ENCODE measurements at places on chromosomes 1 and 21.

GRCh38 chr1:6105218-6105679 is 59.6 kb downstream of the KCNAB2 start:
- no peak for DNase-seq

- DNase-seq: no peak
These were observed 314.2 kb upstream of the POU3F1 start for GRCh38 chr1:38360807-38361206.

GRCh38 chr1:160681066-160681890 is 30.3 kb downstream of the CD48 start:
- DNase-seq: peak; percentile 55

- no peak for DNase-seq
These were observed 283.8 kb downstream of the MRPL39 start for GRCh38 chr21:25323356-25323949.

DNA sequence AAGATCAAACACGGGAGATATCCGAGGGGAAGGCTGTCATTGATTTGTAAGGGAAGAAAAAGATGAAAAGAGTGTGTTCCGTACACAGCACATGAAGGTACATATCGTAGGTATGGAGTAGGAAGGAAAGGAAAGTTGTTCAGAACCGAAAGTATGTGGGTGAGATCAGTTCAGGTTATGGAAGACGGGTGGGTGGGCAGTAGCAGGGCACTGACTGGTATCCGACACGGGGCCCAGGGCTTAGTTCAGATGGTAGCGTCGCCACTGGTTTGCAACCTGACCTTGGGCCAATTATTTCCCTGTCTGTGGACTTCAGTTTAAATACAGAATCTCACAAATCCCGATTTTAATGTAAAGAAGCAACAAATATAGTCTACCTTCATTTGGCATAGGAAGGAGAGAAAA is 27.8 kb upstream of the A3GALT2 start:
- DNase-seq: no peak

DNA sequence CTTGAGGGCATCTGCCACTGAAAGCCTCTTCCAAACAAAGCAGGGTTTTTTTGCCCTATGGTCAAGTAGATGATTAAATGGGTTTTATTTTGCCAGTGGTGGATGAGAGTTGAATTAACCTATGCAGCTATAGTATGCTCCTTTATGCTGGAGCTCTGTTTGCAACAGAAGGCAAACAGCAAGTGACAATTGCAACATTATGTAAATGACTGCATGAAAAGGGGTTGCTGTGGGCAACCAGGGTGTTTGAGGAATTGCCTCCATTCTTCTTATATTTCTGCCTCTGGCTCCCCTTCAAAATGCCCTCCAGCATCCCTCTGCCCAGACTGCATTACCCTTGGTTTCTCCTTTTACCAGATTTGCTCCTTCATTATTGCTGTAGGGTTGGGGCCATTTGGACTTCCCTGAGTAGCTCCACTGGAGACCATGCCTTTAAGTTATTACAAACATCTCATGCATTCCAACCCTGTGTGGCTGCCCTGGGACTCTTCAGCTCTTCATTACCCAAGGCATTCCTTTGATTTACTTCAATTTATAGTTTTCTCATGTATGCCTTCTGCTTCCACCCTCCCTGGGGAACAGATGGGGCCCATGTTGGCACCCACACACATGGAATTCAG is 398.4 kb downstream of the PRDM2 start:
- DNase-seq: no peak

GRCh38 chr1:169941982-169942830 is 48.5 kb upstream of the SCYL3 start:
- DNase-seq: no peak

DNA sequence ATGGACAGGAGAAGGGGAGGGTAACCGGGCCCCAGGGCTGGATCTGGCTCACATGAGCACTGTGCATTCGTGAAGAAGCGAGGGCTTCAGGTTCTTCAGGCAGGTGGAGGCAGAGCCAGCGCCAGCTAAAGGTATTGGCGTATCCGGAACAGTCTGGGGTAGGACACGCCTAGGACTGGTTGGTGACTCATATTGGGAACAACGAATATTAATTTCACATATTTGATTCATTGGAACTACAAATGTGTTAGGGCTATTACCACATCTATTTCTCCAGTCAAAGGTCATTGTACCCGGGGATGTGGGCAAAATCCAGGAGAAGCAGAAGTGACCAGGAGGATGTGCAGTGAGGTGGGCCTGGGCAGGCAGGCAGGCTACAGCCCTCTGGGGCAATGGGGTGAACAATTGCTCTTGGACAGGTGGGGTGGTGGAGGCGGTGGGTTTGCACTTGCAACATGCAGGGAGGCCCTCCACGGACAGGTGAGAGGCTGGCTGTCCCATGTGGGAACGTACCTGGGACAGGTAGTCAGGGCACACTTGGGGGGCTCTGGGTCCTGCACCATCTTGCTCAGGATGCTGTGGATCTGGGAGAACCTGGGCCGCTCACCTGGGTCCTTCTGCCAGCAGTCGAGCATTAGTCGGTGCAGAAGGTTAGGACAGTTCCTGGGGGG is 26.7 kb downstream of the CDCA8 start:
- no peak for DNase-seq

GRCh38 chr1:226370144-226370923 is 37.6 kb downstream of the PARP1 start:
- DNase-seq: no peak

DNA sequence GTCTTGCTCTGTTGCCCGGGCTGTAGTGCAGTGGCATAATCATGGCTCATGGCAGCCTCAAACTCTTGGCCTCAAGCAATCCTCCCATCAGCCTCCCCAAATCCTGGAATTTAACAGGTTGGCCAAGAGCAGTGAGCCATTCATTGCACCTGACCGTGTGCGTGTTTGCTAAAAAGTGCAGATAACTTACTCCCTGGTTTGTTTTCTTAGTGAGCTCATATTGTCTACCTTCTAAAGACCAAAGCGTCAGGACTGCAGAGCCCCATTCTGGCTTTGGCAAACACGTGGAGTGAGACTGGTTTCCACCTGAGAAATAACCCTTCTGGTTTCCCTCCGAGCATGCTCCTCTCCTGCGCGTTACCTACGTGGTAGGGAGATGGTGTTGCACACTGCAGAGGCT is 32.2 kb upstream of the CA6 start:
- no peak for DNase-seq

DNA sequence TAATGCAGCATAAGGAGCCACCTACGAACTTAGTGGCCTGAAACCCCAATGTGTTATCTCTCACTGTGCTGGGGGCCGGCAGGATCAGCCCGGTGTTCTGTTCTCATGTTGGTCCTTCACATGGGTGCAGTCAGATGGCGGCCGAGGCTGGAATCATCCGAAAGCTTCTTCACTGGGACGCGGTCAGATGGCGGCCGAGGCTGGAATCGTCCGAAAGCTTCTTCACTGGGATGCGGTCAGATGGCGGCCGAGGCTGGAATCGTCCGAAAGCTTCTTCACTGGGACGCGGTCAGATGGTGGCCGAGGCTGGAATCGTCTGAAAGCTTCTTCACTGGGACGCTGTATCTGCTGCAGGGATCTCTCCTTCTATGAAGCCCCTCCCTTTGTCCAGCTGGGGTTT is 12.6 kb upstream of the PCBP3 start:
- no peak for DNase-seq

GRCh38 chr1:193741228-193741627 is 554.8 kb upstream of the B3GALT2 start:
- DNase-seq: no peak

DNA sequence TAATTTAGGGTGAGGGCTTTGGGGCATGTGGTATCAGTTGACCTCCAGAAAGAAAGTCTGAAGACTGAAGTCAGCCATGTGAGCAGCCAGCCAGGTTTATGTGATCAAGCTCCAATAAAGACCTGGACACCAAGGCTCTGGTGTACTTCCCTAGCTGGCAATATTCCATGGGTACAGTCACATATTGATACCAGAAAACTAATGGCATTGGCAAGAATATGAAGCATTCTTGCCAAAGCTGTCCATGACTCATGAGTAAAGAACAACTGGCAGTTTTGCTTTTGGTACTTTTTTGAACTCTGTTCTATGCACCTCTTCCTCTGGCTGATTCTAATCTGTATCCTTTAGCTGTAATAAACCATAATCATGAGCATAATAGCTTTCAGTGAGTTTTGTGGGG is 415.3 kb upstream of the CAMK1G start:
- DNase-seq: no peak

DNA sequence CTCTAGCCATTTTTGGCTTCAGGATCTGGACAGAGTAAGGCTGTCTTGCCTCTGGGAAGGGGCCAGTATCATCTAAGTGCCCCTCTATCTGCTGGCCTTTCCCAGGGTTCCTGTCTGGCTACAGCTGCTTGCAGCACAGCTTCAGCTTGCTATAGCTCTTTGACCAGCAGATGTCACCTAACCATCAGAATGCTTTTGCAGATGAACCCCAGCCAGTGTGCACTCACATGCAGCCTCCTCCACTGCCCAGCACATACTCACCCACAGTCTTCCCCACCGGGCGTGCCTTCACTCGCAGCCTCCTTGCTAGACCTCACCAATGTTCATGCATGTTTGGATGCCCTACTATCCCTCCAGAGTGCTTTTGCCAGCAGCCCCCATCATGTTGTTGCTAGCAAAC is 769.0 kb downstream of the BRINP3 start:
- DNase-seq: no peak

DNA sequence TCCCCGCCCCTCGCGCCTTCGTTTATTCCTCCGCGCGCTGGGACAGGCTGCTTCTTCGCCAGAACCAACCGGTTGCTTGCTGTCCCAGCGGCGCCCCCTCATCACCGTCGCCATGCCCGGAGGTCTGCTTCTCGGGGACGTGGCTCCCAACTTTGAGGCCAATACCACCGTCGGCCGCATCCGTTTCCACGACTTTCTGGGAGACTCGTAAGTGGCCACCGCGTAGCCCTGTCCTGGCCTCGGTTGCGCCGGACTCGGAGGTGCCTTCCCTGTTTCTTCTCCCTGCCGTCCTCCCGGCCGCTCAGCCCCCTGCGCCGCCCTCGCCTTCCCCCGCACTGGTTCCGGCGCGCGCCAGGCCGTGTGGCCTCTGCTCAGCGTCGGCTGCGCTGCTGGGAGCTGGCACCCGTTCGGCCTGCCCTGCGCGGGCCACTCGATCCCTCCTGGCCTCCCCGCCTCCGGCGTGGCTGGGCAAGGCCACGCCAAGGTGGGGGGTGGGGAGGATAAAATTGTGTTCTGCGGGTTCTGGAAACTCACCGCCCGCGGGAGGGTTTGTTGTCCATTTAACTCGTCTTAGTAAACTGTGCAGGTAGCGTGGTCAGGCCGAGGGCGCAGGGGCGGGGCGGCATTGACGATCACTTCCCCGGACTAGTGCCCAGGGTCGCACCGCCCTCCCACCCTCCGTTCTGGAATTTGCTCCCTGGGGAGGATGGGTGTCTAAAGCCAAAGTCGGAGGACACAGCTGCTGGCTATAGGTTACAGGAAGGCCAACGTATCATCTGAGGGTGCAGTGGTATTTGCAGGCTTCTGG is at the start of gene PRDX6:
Gene PRDX6 (plus strand): TSS at position 50 of the 808 bp plus-strand sequence. CDS start 63 bp downstream, at position 113.
- DNase-seq: peak; percentile 88

DNA sequence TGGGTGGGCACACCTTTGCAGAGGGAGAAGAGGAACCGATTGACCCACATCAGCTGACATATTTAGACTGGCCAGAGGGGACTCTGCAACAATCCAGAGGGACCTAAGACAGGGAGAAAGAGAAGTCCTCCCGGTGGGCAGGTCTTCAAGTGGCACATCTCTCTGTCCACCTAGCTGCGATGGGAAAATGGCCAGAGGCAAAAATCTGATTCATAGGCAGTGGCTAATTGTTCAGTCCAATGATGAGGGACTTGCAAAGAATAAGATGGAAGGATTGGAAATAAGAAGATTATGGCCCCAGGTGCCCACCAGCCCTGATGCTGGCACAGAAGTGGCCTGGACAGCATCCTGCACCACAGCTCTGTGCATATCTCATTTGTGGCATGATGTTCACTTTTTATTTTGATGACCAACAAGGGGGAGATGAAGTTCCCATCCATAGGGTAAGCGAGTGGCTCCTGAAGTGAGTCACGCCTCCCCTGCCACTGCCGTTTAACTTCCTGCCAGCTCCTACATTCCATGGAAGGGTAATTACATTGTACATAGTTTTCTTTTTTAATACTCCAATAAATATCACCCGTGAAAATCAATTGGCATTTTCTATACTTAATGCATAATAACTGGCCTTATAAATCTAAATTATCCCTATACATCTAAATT is 659.6 kb downstream of the MATN1 start:
- DNase-seq: no peak

GRCh38 chr21:37675202-37675801 is 241.0 kb downstream of the KCNJ6 start:
- DNase-seq: peak; percentile 51

- DNase-seq: no peak
These were observed 15.6 kb downstream of the COL6A1 start for GRCh38 chr21:45997205-45997494.

- no peak for DNase-seq
These were observed 3.4 kb upstream of the ANGPTL3 start for GRCh38 chr1:62593825-62594394.

- DNase-seq: no peak
These were observed 19.2 kb upstream of the UBR4 start for GRCh38 chr1:19229229-19229628.

- no peak for DNase-seq
These were observed 120.6 kb downstream of the FASLG start for GRCh38 chr1:172779491-172779890.

DNA sequence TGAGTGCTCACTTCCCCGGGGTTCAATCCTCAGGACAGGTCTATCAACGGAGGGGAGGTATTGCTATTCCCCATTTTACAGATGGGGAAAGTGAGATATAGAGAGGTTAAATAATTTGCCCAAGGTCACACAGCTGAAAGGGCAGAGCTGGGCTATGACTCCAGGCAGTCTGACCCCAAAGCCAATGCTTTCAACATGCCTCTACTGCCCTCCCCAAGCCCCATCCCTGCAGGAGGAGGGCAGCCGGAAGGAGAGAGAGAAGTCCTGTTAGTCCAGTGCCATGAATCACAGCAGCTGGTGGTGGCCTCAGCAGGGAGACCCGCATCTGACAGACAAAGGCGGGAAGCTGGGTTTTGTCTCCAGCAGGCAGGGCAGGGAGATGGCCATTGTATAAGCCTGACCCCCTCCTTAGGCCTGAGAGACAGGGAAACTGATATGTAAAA is 20.0 kb upstream of the CLIC4 start:
- no peak for DNase-seq

DNA sequence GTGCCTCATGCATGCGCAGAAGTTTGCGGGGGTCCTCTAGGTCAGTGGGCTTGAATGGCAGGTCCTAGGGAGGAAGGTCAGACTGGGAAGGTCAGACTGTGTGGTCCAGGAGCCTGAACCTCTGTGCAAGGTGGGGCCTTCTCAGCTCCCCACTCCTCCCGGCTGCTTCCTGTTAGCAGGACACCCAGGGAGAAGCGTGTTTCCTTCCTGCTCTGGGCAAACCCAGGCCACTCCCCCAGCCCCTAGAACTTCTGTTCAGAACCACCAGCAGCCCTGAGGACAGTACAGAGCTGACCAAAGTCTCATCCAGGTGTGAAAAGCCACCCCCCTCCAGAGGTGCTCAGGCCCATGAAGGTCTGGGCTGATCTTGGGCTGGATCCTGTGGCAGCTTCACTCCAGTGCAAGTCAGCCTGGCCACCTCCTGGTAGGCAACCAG is 29.9 kb downstream of the NAV1 start:
- no peak for DNase-seq

All from mucosa of gallbladder (tissue), 1 donor.